ENCODE measurements at places on chromosomes 4 and X. TPM values are rescaled to one million over a fixed set of nuclear protein-coding genes. Genes with fewer than 3 reads are reported as not detected.

DNA sequence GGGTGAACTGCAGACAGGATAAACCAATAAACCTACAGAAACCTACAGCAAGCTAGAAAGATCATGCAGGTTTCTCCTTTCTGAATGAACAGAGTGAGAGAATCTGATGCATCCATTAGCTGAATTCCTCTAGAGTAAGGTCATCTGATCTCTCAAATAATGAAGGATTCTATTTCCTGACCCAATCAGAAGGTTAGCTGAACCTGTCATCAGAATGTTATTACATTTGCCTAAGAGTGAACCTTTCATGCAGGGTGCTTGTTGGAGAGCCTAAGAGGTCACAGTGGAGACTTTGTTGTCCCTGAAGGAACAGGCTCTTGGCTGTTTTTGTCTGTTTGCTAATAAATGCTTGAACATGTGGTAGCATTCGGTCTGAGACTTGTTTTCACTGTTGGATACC is 24.0 kb downstream of the MEPE start:
- no peak for DNase-seq

DNA sequence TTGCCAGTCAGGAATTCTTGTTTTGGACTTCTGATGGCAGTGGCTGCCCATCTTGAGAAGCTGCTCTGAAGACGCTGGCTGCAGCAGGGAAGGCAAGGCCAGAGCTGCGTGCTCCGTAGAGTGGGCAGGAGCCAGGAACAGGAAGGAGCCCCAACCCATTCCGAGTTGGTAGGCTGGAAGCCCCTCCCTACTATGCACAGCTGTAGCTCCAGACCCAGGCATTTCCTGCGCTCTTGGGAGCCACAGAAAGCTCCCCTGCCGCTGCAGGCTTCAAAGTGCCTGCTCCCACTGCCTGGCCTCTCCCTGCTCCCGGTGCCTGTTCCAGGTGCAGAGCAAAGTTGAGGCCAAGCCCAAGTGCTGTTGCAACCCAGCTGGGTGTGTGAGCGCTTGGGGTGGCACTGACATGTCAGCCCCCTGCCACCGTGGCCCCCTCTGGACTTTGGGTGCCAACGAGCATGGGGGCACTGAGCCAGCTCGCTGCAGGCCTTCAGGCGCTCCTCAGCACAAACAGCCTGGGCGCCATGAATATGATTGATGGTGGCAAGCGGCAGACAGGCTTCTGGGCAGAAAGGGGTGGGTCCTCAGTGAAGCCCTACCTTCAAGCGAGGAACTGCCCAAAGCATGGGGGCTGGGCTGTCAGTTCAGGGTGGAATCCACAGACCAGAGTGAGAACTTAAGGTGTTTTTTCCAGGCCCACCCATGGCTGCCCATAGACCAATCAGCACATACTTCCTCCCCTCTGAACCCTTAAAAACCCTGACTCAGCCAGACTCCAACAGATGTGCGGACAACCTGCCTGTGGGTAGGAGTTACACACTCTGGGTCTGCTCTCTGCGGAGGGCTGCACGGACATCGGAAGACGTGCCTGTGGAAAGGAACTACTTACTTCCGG is 677.2 kb upstream of the INTU start:
- DNase-seq, result no peak

- DNase-seq, result peak; percentile 49
Measured at GRCh38 chr4:907103-907400, 25.1 kb downstream of the GAK start.

GRCh38 chrX:14359727-14360126 is 169.6 kb upstream of the GLRA2 start:
- DNase-seq, result no peak

- DNase-seq, result no peak
Measured at GRCh38 chr4:118950224-118950623, 61.6 kb downstream of the SYNPO2 start.

- no peak for DNase-seq
Measured at GRCh38 chr4:148059617-148060180, 327.8 kb downstream of the ARHGAP10 start.

- no peak for DNase-seq
Measured at GRCh38 chrX:42823443-42823842, 45.5 kb upstream of the PPP1R2C start.

- no peak for DNase-seq
Measured at GRCh38 chr4:26175006-26175786, 145.6 kb upstream of the RBPJ start.

- no peak for DNase-seq
Measured at GRCh38 chrX:9048801-9049200, 14.9 kb upstream of the FAM9B start.

DNA sequence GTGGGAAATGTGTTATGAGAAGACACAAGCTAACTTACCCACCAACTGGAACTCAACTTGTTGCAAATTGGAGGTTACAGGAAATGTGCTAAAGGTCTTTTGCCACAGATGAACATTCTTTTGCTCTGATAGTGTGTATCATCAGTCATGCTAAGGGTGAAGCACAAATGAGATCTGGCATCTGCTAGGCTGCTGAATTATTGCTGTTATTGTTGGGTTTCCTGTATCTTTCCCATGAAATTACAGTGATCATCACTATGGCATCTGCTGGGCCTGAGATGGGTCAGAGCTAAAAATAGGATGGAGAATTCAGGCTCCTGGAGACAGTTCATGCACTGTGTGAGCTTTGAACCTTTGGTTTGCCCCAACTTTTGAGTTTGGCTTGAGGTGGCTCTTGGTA is 124.5 kb downstream of the NPNT start:
- DNase-seq, result no peak

DNA sequence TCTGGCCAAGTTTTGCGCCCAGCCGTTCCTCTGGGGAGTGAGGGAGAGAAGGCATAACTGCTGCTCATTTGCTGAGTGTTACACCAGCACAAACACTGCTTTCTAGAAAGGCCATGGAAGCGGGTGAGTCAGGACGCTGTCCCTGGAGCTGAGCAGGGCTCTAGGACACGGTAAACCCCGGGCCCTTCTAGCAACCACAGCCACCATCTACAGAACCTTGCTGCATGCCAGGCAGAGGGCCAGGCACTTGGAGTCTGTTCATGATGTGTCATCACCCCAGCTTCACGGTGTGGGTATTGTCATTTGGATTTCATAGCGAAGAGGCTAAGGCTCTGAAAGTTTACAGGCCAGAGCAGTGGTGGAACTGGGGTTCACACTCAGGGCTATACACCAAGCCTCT is 31.8 kb upstream of the C4orf50 start:
- no peak for DNase-seq

- no peak for DNase-seq
Measured at GRCh38 chr4:107780665-107781064, 44.1 kb upstream of the SGMS2 start.

GRCh38 chr4:47075262-47075661 is 43.9 kb downstream of the GABRB1 start:
- no peak for DNase-seq

DNA sequence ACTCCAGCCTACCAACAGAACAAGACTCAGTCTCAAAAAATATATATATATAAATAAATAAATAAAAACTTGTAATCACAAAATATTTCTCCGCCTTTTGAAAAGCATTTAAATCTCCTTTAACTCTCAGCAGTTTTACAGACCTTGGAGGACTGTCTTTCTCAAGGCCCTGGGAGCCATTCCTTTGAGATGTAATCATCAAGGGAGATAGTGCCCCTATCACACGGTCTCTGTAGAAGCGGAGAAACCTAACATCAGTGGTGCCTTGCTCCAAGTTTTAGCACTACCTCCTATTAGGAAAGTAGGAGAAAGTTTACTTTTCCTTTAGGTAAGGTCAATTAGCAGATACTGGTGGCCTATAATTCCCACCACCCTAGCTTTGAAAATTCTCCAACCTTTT is 58.5 kb downstream of the ANTXR2 start:
- no peak for DNase-seq

GRCh38 chr4:2699534-2699933 is 56.6 kb downstream of the TNIP2 start:
- no peak for DNase-seq

- DNase-seq, result no peak
Measured at GRCh38 chr4:1668488-1668840, 15.6 kb downstream of the FAM53A start.

- DNase-seq, result peak; percentile 53
Measured at GRCh38 chrX:262381-262909, 18.7 kb upstream of the PLCXD1 start.

DNA sequence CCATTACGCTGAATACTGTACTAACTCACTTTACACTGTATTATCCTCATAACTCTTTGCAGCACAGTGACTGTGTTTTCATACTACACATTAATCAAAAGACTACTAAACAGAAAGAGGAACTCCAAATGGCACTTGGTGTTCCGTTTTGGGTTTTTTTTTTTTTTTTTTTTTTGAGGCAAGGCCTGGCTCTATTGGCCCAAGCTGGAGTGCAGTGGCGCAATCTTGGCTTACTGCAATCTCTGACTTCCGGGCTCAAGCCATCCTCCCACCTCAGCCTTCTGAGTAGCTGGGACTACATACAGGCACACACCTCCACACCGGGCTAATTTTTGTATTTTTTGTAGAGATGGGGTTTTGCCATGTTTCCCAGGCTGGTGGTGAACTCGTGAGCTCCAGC is 10.7 kb downstream of the KLHL8 start:
- DNase-seq, result peak; percentile 90

- no peak for DNase-seq
Measured at GRCh38 chr4:184463856-184464255, 10.5 kb downstream of the IRF2 start.

GRCh38 chr4:154120690-154121345 is 331.9 kb upstream of the SFRP2 start:
- DNase-seq, result no peak

- no peak for DNase-seq
Measured at GRCh38 chr4:169030562-169030982, 20.5 kb upstream of the CBR4 start.

DNA sequence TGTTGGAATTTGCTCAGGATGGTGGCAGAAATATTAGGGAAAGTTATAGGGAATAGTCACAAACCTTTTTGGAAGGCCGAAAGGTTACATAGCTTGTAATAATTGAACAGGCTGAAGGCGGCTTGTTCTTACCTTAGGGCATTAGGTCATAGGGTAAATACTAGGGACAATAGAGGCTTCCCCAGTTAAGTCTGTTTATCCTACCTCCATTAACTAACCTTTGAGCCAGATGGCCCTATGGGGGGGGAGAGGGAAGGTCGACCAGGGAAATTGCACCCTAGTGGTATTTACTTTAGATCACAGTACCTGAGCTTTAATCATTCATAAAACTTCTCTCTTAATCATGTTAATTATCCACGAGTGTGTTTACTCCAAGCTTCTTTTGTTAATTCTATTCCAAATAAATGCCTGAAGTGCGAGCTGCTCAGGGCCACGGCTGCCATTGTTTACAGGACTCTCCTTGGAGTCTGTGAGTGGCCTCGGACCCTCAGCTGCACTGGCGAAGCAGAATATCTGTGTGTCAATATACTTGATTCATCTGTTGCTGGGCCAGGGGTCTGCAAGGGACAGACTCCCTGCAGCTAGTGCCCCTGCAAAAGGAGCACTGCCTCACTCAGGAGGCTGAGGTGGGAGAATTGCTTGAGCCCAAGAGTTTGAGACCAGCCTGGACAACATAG is 22.9 kb downstream of the PAGE2 start:
- DNase-seq, result no peak

GRCh38 chr4:102449751-102450352 is 51.3 kb upstream of the NFKB1 start:
- DNase-seq, result no peak

GRCh38 chr4:142091691-142092182 is 455.4 kb downstream of the IL15 start:
- peak; percentile 58 for DNase-seq

- no peak for DNase-seq
Measured at GRCh38 chr4:106803083-106803482, 233.0 kb downstream of the DKK2 start.

- no peak for DNase-seq
Measured at GRCh38 chrX:153546386-153546785, 28.9 kb downstream of the ATP2B3 start.

- no peak for DNase-seq
Measured at GRCh38 chr4:177803151-177803550, 360.9 kb upstream of the AGA start.

DNA sequence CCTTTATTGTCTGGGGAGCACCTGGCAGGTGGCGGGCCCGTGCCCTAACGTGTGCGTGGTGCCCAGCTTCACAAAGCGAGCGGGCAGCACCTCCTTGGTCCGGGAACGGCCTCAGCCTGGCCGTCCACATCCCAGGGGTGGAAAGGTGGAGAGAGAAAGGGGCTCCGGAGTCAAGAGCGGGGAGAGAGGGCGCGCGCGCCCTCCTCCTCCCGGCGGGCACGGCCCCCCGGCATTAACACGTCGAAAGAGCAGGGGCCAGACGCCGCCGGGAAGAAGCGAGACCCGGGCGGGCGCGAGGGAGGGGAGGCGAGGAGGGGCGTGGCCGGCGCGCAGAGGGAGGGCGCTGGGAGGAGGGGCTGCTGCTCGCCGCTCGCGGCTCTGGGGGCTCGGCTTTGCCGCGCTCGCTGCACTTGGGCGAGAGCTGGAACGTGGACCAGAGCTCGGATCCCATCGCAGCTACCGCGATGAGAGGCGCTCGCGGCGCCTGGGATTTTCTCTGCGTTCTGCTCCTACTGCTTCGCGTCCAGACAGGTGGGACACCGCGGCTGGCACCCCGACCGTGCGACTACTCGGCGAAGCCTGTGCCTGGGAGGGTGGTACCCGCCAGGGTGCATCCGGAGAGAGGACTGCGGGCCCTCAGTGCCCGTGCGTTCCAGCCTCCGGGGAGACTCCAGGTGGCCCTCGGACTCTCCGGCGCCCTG is at the start of gene KIT:
KIT (plus strand) TSS at position 407 of the 701 bp plus-strand sequence; CDS start at position 465, 58 bp downstream.
- peak; percentile 84 for DNase-seq

NKRF gene
- total RNA-seq, result 6.8 TPM

GSPT2 gene
- total RNA-seq, result 6.9 TPM

FIP1L1 gene
- 38.9 TPM for total RNA-seq

SPANXC gene
- total RNA-seq, result not detected

SYP gene
- 1.1 TPM for total RNA-seq

CT45A2 gene
- not detected for total RNA-seq

NRK gene
- 6.3 TPM for total RNA-seq

EREG gene
- total RNA-seq, result 0.29 TPM

CXCL1 gene
- 0.74 TPM for total RNA-seq

CCKAR gene
- total RNA-seq, result not detected

HELT gene
- total RNA-seq, result not detected

TLL1 gene
- total RNA-seq, result 7.8 TPM

SLC16A2 gene
- 11.9 TPM for total RNA-seq
